Activated T-cell treated with anti-CD3 and anti-CD28 coated beads for 4 hours (primary cell): ENCODE measurements at places on chromosomes 7 and 10.

DNA sequence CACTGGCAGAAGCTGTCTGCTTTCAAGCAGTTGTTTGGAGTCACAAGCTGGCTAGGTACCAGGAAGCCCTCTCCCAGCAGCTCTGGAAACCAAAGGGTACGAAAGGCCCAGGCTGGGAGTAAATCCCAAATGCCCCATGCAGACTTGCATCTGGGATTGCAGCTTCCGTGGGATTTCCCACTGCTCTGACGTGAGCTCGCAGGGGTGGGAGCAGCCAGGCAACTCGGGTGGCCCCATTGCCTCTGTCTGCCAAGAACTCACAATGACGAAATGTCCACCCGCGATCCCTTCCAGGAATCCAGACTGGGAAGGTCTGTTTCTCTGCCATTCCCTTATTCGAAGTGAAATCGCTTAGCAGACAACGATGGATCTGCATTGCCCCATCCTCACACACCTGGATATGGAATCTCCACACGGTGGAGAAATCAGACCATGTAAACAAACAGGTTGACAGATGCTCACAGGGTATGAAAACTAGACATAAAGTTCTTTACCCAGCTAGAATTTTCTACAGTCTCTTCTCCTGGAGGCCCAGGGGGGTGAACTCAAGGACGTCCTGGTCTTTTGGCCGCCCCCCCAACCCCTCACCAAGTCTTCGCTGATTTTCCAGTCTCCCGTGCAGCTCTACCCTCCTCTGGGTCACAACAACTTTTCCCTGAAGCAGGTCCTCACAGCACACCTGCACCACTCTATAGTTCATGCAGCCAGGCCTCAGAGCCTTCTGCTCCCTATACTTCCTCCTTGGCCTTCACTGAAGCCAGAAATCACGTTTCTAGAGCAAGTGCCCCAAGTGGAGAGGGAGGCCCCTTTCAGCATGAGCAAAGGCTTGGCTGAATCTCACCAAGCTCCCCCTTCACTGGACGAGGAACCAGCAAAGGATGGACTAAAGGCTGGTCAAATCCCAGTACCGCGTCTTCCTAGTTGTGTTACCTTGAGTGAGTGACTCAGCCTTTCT is 20.0 kb downstream of the SH3PXD2A start:
- DNase-seq: no peak

DNA sequence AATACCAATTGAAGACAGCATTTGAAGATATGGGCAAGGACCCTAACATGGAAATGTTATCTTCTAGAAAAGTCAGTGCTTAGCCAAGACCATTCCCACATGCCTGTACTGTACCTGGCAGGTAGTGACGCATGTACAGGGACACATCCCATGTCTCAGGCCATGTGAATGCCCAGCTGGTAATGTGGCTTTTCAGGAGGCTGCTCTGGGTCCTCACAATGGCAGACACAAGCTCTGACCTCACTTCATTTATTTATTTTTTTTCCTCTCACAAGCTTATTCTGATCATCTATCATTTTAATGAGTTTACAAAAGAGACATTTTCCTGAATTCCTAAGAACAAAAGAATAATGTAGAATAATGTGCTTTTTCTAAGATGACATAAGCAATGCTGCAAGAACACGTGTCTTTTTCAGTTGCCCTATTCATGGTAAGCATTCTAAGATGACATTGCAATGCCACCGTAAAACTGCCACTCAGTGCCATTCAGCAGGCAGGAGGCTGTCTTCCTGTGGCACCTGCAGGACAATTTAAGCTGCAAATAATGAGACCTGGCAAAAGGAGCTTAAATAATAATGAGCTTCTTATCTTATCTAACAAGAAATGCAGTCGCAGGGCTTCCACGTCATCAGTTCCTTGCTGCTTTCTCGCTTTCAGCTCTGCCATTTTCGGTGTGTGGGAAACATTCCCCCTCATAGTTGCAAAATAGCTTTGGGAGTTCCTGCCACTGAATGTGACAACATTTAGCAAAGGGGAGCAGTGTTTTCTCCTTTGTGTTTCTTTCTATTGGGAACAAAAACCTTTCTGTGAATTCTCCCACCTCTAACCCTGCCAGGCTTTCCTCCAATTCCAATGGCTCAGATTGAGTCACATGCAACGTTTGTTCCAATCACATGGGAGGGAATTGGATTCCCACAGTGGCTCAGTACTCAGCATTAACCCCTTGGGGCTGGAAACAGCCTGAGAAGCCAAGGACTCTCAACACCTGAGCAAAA is 113.0 kb downstream of the SEC23IP start:
- no peak for DNase-seq

DNA sequence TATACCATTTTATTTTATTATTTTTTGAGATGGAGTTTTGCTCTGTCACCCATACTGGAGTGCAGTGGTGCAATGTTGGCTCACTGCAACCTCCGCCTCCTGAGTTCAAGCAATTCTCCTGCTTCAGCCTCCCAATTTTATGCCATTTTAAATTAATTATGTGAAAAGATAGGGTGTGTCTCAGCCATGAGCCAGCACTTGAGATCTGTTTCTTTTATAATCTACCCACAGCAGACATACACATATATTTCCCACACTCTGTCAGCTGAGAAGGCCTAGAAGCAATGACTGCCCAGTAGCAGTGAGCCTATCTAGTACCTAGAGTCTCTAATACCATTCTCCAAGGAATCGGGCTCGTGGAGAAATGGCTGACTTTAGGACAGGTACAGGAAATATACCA is 70.5 kb downstream of the ADAM12 start:
- no peak for DNase-seq

- no peak for DNase-seq
Measured at GRCh38 chr10:29634764-29635625, at the start of gene SVIL. TSS of gene SVIL (minus strand) at chr10:29634971. CDS start at chr10:29555058, 79,913 bp downstream.

GRCh38 chr10:104150139-104150538 is 28.2 kb downstream of the SFR1 start:
- DNase-seq: no peak

DNA sequence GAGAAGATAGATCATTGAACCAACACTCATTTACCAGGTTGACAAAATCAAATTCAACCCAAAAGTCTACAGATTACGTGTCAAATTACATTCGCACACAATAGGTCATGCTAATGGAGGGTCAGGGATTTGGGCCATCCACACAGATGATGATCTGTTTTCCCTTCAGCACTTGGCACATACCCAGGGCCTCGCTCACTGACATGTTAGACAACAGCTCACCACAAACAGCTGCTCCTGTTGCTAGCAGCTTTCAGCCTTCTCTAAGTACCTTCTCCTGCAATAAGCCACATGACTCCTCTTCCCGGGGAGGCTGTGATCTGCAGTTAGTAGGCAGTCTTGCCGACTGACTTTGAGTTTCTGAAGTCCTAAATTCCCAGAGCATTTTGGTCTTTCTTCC is 18.4 kb downstream of the NKX2-3 start:
- no peak for DNase-seq

DNA sequence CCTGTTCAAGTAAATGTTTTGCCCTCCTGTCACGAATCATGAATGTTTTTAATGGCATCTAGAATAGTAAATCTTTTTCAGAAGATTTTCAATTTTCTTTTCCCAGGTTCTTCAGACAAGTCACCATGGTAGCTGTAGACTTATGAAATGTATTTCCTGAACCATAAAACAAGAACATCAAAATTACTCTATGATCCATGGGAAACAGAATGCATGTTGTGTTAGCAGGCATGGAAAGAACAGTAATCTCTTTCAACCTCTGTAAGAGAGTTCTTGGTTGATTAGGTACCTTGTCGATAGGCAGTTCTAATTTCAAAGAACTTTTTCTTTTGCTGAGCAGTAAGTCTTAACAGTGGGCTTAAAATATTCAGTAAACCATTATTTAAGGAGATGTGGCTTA is 17.6 kb downstream of the AKR1C1 start:
- no peak for DNase-seq

GRCh38 chr7:129914536-129915272 is 38.1 kb downstream of the UBE2H start:
- no peak for DNase-seq

GRCh38 chr7:8386926-8387550 is 46.4 kb upstream of the NXPH1 start:
- no peak for DNase-seq

GRCh38 chr7:15836041-15836440 is 149.6 kb upstream of the MEOX2 start:
- DNase-seq: no peak

GRCh38 chr7:101235050-101235449 is 2.6 kb downstream of the CLDN15 start:
- no peak for DNase-seq

DNA sequence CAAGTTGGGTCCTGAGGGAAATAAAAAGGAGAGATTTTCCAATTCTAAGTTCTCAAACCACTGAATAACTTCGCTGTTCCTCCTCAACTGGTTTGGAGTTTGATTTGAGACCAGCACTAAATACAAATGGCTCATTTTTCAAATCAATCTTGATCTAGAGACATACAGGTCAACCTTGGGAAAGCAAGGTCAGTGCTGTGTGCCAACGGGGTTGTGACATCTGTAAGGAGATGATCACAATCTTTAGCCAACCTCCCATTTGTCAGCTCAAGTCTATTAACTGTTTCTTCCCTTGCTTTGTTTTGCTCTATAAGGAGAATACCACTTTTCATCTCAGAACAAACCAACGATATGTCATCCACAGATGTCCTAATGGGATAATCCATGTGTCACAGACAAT is 131.1 kb downstream of the TAX1BP1 start:
- DNase-seq: no peak

DNA sequence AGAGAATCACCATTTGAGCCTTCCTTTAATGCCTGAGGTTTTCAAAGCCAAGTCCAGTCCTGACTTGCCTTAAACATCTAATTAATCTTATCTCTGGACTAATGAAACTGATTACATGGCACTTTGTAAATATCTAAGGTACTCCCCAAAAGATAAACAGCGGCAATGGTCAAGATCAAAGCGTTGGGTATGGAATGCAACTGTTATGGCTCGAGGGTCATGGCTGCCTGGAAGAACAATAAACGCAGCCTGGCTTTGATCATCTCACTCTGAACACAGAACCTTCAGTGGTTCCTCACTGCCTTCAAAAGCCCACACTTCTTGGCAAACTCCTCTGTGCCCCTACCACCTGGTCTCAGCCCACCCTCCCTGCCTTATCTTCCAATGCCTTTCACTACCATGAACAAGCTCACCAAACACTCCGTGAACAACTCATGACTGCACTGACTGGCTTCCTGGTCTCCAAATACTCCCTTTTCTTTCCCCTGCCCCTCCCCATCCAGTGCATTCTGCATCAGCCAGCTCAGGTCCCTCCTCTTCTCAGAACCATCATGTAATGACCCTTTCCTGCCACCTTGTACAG is 150.2 kb upstream of the NFE2L3 start:
- DNase-seq: no peak

- no peak for DNase-seq
Measured at GRCh38 chr7:77958436-77958835, 159.9 kb downstream of the PHTF2 start.

- DNase-seq: no peak
Measured at GRCh38 chr7:107450970-107451369, 18.9 kb upstream of the GPR22 start.

- no peak for DNase-seq
Measured at GRCh38 chr7:29463504-29464158, 100.0 kb upstream of the PRR15 start.

- no peak for DNase-seq
Measured at GRCh38 chr7:158706273-158706704, 1.7 kb upstream of the NCAPG2 start.
